ENCODE measurements at places on chromosomes 4 and X.

- DNase-seq, result peak; percentile 19
These were observed 137.9 kb downstream of the PJA1 start for GRCh38 chrX:69027181-69028005.

DNA sequence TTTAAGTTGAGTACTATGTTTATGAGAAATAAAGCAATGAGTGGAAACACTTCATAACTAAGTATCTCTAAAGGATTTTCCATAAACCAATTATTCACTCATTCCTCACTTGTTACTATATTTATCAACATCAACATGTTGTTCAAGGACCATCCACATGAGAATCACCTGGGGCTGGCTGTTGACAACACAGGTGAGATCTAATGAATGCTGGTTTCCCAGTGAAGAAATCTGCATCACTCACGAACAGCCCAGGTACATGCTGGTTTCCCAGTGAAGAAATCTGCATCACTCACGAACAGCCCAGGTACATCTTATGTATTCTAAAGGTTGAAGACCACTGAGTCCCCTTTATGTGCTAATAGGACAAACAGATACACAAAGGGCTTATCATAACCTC is 32.5 kb downstream of the TSPAN5 start:
- DNase-seq, result no peak

DNA sequence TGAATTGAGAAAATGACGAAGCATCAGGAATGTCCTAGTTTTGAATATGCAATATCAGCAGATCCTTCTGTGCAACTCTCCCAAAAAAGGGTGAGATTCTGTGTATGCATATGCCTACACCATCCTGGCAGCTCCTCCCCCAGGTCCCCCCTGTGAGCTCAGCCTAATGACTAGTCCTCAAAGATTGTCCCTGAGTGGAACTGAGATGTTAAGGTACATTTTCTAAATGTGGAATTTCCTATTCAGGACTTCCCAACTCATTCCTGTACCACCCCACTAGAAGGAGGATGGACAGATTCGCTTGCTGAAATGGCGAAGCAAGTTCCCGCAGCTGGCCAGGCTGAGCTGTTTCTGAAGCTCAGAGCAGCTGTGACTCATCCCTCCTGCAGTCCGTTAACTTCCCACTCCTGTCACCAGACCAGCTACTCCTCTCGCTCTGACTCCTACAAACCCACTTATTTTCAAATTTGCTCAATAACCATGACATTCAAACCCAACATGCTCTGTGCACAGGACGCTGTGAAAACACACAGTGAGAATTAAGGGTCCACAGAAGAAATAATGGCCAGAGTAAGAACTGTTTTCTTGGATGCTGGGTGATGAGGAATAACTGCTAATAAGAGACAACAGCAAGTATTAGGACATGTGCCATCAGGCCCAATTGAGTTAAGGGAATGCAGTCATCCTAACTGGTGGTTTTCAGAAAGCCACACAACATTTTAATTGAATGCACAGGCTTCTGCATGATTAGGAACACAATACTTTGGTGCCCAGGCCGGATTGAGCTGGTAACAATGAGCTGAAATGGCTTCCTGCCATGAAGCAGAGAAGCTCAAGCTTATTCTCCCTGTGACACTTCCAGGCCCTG is 40.0 kb upstream of the IRF2 start:
- peak; percentile 86 for DNase-seq

DNA sequence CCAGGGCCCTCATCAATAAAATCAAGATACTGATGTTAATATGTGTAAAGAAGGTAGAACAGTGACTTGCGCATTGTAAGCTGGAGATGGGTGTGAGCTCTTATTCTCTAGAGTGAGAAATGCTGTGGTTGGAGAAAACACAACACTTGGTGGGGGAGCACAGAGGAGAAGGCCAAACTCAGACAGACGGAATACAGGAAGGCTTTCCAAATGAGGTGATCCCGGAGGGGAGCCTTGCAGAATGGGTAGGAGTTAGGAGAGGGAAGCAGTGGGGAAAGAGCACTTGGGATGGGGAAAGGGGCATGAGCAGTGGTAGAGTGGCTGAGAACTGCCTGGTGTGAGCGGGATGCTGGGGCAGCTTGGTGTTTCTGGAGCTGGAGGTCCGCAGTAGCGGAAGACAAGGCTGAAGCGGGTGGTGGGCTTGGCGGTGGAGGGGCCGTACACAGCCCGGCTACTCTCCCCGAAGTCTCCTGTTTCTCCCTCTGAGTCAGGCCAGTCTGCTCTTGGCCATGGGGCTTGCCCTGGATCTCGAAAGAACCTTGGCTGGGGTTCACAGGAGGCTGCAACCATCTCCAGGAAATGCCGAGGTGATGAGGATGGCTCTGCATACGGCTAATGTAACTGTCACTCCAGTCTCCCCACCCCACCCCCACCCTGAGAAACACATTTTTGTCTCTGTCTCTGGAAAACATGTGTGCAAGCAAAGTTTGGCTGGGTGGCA is 11.3 kb upstream of the PLAC1 start:
- no peak for DNase-seq

DNA sequence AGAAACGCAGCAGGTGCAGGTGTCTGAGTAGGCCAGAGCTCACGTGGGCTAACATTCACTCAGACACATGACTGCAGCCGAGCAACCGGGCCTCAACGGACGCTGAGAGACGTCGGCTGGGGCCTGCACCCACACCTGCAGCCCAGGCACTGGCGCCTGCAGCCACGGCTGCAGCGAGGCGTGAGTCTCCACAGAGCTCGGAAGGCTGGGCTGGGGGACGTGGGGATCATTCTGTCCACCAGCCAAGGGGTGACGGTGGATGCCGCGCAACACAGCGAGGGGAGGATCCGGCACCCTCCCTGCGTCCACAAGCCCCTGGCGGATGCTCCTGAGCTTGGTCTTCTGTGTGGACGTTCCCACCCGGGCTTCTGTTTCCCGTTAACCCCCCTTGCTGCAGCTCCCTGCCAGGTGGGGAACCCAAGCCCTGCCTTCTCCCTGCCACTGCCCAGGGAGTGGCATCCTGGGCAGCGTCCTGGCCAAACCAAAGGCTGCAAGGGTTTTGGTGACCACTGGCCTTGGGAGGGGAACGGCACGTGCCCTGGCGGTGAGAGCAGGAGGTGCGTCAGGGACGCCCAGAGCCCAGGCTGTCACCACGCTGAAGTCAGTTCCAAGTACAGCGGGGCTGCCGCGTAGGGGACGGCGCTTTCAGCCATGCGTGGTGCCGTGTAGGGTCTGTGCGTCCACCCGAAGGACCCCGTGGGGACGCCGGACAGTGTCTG is 16.3 kb downstream of the PPP2R3B start:
- no peak for DNase-seq
